ENCODE measurements at places on chromosomes 2 and 18.

DNA sequence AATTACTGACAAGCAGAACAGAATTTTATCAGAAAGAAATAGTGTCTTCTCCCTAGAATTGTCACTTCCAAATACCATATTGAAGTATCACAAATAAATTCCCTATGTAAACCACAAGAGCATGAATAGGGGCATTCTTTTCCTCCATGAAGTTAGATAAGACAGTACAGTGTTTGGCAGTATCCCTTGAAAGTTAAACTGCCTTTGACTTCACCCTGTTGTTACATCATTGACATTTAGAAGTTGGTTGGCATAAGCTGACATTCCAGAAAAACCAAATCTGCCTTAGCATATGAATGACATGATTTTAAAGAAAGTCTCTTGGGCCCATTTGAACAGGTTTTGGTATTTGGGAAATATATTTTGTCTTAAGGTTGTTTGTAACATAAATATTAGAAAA, 50.2 kb upstream of the OSR1 start:
- no peak for DNase-seq

DNA sequence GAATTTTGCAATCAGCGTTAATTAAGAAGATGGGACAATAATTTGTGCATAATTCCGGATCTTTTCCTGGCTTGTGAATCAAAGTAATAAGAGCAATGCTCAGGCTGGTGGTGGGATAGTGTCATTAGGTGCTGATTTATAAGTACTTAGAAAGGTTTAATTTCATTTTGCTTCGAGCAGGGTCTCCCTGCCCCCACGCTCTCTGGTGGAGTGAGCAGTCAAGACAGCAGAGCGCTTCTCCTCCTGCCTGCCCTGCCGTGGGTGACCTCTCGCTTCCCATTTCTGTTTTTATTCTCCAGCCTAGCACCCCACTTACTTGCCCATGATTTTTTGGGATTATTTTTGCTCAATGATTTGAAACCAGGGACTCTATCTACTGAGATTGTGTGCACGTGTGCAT, 7.1 kb downstream of the ASB18 start:
- no peak for DNase-seq

GRCh38 chr2:69084492-69084891, 71.5 kb downstream of the ANTXR1 start:
- DNase-seq: no peak

GRCh38 chr2:129849559-129850160, 129.8 kb upstream of the RAB6C start:
- DNase-seq: no peak

GRCh38 chr2:159131914-159132281, 154.6 kb downstream of the WDSUB1 start:
- DNase-seq: no peak

DNA sequence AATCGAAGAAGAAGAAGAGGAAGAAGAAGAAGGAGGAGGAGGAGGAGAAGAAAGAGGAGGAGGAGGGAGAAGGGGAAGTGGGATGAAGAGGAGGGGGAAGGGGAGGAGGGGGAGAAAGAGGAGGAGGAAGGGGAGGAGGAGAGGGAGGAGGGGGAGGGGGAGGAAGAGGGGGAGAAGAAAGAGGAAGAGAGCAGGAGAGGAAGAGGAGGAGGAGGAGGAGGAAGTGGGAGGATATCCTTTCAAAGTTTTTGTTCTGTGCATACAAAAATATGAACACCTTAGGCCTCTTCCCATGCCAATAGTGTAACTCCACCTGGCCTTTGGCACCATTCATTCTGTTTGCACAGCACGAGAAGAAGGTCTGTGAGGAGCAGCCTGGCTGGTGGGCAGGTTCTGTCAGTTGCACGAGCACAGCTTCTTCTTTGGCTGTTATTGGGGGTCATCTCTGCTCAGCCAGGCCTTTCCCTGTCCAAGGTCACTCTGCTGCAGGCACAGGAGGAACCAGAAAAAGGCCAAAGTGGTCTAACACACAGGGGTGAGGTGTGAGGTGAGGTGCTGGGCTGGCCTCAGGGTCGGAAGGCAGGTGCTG, 25.8 kb upstream of the PLB1 start:
- DNase-seq: no peak

DNA sequence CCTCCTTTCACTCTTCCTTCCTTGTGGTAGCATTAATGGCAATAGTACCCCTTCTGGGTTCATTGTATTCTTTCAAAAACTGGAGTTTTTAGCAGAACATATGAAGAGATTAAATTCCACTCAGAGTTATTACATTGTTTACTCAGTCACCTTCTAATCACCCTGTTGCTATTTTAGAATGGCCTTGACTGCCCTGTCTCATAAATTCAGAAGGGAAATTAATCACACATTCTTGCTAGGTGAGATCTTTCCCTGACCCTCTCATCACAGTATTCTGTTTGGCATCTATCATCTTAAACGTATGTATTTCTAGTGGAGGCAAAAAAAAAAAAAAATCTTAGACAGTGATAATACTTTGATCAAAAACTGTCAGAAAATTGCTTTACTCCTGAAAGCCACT, 760.4 kb downstream of the ADCYAP1 start:
- DNase-seq: no peak

DNA sequence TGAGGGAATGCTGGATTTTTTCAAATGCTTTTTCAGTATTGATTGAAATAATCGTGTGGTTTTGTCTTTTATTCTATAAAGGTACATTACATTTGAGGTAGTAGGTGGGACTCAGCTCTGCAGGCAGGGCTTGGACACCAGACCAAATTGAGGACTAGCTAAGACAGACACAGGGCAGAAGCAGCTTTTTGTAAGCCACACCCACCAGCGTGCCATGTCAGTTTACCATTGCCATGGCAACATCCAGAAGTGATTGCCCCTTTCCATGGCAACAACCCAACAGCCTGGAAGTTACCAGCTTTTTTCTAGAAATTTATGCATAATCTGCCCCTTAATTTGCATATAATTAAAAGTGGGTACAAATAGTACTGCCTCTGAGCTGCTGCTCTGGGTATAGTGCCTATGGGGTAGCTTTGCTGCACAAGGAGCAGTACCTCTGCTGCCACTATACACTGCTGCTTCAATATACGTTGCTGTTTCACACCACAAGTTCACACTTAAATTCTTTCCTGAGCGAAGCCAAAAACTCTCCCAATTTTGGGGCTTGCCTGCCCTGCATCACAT, 23.6 kb upstream of the VWA3B start:
- DNase-seq: no peak

Data from Right ventricle myocardium superior (tissue), 1 donor.